ENCODE measurements at places on chromosomes 2 and 18.

DNA sequence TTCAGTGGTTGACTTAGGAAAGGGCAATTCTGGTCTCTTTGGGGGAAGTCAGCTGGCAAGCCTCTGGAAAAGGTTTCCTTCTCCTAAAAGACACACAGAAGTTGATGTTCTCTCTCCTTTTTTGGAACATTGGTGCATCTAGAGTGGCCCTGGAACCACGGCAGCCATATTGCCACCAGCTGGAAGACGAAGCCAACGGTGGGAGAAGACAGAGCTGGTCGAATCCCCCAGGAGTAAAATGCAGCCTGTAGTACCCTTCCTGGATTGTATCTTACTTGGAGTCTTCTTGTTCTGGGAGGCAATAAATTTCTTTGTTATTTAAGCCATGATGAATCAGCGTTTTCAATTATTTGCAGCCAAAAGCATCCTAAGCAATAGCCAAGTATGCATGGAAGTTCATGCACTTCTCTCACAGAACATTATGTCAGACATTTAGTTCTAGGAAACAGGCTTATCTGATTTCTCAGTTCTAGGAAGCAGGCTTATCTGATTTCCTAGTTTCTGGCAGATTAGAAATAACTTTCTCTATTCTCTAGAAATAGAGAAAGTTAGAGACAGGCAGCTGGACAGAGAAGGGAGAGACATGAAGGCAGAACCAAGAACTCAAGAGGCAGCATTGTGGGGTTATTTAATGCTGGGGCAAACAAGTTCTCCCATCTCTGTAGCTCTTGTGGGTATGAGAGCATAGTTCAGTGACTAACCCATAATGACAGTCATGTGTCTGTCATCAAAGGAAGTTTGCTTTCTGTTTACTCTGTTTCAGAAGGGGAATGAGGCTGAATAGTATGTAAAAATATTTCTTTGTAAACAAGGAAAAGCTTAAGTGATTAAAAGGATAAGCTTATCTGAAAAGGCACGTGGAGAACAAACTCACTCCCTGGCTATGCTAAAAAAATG lies 40.5 kb upstream of the NABP1 start:
- DNase-seq: no peak

GRCh38 chr2:71463342-71463654 lies 9.9 kb downstream of the DYSF start:
- no peak for DNase-seq

GRCh38 chr2:78780864-78781583 lies 244.5 kb upstream of the REG3G start:
- no peak for DNase-seq

GRCh38 chr18:23859466-23860336 lies 154.9 kb upstream of the TTC39C start:
- DNase-seq: no peak

DNA sequence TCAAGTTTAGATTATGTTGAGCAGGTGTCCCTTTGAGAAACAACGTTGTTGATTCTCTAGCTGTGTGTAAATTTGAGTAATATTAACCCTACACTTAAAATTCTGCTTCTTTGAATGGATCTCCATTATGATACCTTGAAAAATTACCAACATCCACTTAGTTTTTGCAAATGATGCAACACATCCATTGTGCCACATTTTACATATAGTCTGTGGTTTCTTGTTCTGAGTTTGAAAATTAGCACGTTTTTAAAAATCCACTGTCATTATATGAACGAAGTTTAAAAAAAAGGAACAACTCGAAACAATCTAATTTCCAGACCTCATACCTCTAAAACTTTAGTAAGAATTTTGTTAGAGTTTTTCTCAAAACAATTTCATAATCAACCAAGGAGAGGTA lies 37.7 kb downstream of the PIK3C3 start:
- no peak for DNase-seq

DNA sequence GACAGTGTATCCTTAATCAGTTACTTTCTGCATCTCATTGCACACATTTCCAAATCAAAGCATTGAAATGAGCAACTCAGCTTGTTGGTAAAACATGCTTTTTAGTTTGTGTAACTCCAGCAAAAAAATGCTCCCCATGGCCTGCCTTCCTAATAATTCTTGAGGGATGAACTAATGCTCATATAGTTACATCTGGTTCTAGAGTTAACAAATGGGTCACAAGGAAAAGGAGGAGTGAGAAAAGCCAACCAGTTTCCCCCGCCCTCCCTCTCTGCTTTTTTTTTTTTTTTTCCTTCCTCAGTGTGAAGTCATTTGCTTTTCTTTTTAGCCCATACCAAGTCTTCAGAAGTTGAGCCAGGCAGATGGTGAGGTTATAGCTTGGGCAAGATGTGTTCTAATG lies 231.7 kb downstream of the MTX2 start:
- no peak for DNase-seq

DNA sequence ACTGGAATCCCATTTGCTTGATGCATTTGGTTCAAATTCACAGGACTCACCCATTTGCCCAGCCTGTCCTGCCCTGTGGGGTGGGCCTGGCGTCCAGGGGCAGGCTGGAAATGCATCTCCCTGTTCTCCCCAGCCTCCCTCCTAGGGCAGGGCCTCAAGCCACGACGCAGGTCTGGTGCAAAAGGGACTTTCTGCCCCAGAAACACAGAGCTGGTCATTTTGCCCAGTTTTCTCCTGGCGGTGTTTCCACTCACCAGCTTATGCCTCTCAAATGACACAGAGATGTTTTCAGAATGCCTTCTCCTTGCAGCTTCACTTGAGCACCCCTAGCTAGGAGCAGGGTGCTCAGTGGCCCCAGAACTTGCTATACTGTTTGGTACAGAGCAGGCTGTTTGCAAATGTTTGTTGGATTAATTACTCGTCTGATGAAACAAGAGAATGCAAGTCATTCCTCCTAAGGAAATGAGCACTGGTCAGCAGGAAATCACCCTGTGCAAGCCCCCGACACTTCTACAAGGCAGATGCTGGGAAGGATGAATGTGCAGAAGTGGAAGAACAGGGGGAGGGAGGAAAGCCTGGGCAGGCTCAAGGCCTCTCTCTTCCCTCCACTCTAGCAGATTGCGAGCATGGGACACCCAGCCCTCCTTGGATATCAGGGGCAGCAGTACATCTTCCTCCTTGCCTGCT lies 164.3 kb upstream of the APCDD1 start:
- DNase-seq: no peak

- no peak for DNase-seq
These were observed 34.5 kb upstream of the SIX3 start for GRCh38 chr2:44906972-44907371.

DNA sequence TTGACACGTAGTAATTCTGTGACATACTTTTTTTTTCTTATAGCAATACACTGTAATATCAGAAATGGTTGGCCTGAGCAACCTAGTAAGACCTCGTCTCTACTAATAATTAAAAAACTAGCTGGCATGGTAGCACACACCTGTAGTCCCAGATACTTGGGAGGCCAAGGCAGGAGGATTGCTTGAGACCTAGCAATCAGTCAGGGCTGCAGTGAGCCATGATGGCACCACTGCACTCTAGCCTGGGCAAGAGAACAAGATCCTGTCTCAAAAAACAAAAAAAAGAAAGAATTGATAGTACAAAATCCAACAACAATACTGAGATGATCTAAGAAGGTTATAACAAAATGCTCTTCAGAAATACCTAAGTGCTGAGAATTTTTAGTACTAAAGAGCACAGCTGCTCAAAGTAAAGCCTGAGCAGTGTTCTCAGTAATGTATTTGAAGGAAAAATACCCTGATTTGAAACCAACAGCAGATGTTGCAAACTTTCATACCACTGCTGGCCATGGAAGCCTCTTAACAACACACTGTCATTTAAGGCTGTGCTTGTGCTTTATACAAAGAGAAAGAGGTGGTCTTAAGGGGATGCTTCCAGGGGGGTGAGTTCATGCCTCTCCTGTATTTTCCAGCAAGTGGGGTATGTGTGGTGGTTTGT lies 132.6 kb upstream of the CDCA7 start:
- DNase-seq: no peak

DNA sequence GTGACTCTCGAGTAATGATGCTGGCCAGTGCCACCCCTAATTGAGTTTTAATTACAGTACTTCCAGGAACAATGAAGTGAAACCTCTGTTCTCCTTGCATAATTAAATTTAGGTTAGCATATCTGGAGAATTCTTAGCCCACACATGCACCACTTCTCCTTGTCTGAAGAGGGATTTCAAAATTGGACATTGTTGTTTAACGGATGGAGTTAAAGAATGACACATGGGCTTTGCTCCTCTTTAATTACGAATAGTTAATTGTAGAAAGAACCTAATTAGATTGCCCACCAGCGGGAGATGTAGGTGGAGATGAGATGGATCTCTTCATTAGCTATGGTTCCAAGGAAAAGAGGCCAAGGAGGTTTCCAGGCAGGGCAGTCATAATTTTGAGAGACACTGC lies 33.1 kb upstream of the EN1 start:
- DNase-seq: no peak

DNA sequence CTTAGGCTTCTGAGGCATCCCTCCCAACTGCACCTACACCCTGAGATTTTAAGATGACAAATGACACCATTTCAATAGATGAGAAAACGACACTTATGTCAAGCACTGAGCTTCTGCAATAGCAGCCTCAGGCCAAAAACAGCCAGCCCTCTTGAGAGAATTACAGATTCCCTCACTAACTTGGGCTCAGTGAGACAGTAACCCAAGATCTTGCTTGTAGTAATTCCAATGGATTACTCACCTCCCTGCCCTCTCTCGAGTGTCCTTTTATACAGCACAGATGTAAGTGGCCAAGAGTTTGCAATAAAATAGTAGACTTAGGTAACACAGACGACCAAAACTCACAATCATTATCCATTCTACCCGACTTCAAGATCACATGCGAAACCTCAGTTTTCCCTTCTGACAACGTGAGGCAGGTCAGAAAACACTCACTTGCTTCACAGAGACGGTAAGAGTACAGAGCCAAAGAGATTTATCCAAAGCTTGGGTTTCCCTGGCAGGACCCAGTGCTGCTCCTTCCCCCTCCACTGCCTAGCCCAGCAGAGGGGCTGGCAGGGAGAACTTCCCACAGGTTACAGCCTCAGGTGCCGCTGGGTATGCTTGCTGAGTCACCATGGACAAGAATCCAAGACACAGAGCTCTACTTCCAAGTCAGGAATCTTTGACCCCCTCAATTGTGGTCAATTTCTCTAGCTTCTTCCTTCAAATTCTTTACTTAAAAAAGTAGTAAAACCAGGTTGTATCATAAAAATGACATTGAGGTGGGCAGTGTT lies 181.4 kb downstream of the MYO5B start:
- no peak for DNase-seq

DNA sequence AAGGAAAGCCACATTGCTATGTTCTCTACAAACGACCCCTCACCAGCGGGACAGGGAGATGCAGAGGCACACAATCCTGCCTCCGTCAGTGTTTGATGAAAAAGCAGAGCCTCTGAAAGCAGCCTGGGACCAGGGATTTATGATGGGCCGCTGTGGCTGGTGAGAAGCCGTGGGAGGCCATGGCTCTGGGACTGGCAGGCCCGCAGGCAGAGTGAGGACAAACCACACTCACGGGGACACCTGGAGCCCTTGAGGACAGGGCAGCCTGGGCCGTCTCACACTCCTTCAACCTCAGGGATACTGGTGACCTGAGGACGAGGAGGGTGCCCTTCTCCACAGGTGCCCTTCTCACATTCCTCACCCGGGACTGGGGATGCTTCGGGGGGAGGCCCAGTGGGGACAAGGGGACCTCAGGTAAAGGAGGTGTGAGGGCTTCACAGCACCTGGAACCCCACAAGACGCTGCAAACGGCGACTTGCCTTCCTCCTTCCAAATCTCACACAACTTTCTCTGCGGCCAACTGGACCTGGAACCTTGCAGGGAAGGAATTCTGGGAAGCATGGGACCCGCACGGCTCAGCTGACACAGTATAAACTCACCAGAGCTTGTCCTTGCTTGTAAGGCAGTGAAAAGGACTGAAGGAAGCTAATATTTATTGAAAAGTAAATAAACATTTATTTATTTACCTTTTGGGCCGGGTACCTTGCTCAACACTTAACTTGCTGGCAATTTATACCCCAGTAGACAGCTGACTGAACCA lies 5.3 kb upstream of the LDLRAD4 start:
- no peak for DNase-seq

DNA sequence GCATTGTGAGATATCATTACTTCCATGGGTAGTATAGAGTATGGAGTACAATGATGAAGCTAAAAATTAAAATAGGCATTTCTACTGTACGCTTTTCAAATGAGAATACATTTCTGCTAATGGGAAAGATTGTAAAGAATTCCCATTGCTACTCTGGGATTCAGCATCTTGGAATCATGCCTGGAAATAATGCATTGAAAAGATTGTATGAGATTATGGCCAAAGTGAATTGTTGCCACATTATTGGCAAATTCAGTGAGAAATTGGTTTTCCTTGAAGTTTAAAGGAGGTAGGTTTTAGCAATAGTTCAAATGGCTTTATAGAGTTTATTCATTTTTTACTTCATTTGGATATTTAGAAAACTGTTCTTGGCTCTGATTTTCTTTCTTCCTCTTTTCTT lies 157.9 kb downstream of the GULP1 start:
- no peak for DNase-seq

GRCh38 chr2:203909261-203909967 lies 27.1 kb upstream of the ICOS start:
- peak; percentile 35 for DNase-seq

DNA sequence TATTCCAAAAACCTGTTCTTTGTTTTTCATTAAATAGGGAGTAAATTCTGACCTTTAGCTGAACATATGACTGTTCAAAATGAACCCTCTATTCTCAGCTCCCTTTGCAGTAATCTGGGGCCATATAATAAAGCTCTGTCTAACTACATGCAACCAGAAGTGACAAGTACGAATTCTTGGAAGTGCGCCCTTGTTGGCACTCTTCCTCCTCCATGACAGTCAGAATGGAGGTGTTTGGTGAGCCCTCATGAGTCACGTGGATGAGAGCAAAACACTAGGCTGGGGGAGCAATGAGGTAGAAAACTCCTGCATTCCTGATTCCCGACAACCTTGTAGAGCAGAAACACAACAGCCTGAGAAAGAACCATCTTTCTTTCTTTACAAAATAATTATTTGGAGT lies 552.9 kb downstream of the FBXO15 start:
- no peak for DNase-seq

DNA sequence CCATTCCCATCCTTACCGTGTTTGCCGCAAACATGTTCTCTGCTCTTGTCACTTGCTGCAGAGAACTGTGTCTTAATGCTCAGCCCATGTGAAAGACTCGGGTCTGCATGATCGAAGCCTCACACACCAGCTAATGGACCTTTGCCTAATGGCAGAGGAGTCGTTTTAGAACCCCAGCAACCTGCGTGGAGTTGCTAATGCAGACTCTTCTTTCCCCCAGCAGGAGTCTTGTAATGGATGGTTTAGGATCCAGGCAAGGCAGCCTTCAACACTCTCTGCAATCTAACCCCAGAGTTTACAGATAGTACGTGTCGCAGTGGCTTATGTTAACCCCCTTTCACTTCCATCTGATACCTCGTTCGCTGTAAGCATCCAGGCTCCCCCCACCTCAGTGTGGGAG lies 316.4 kb downstream of the AGAP1 start:
- no peak for DNase-seq

DNA sequence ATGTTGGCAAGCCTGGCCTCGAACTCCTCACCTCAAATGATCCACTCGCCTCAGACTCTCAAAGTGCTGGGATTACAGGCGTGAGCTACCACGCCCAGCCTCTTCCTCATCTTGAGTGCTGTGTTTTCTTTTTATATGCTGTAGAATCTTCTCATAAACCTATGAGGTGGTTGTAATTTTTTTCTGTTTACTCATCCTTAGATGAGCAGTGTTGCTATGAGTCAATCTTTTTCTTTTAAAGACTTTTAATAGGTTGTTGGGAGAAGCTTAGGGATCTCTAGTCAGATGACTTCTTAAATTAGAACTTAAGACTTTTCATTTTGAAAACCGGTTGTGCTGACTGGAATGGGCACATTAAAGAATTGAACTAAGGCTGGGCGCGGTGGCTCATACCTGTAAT lies 8.7 kb upstream of the AAK1 start:
- DNase-seq: peak; percentile 61
